ENCODE measurements at places on chromosomes 4 and X.

DNA sequence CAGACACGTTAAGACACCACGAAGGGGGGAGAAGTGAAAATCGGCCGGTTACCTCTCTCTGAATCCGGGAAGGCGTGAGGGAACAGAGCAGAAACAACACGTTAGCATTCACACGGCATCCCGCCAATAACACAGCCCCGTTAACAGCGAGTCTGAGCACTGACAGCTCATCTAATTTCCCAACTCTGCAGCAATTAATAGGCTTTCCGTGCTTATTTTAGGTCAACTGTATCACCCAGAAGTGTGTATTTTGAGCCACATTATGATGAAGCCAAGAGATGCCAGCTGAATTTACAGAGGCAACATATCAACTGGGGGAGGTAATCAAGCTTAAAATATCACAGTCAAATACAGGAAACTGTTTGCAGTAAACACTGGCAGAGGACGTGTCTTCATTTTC is 92.6 kb downstream of the NSUN7 start:
- no peak for DNase-seq

- no peak for DNase-seq
These were observed 104.6 kb downstream of the PDGFRA start for GRCh38 chr4:54333657-54334056.

DNA sequence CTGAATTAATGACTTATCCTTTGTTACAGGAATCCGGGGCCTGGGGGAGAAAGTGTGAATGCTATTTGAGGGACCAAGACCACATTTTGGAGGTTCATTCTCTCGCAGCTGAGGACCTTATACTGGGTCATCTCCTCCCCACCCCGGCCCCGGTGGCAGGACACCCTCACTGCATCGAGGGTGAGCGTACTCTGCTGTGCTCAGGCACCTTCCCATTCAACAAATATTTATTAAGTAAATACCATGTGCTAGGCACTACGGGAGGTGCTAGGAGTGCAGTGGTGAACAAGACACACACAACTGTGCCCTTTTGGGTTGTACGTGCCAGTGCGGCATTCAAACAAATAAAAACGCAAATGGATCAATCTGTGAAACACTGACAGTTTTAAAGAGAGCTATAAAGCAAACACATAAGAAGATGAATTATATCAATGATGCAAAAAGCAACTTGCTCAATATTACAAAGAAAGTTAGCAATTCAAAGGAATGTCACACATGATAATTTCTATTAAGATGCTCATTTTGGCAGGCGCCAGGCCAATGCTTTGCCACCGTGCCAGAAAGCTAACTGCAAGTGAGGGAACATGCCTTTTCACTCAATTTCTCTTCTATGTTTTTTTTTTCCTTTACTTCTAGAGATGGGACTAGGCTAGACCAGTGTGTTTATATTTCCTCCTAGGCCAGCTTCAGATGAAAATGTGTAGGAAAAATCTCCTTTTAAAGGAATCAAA is 24.6 kb downstream of the ADGRG2 start:
- DNase-seq = no peak

DNA sequence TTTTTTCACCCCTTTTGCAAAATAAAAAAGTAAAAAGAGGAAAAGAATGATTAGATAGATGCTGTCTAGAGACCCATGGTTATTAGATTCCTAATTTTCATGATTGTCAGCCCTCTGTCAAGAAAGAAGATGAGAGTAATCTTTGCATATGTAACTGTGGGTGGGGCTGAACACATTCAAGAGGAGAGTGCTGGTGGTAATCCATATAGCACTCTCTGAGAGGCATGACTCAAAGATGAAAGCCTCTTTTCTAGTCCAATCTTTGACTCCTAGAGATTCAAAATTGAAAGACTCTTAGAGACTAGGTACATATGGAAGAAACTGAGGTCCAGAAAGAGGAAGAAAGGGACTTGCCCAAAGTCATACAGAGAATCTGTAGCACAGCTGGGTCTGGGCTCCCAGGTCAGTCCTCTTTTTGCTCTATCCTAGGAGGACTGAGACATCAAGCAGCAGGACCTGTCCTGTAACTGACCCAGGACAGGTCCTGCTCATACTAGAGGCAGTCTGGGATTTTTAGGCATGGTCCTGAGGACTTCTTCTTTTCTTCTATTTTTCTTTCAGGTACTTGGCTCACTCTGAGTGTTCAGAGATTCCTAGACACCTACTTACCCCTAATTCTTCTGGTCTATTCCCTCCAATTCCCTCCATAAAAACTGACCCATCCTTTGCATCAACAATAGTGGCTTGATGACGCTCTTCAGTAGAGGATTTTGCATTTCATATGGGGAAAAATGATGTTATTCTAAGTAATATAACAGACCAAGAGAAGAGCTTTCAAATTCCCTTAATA is 23.8 kb downstream of the VSIG4 start:
- DNase-seq = no peak

Measured in AG09309 (cell line).